Activated CD4-positive, alpha-beta T cell treated with anti-CD3 and anti-CD28 coated beads, Interleukin-2, Interleukin-4, amounts not matched to agents 100 ng/mL and 50 ng/mL, durations not matched to agents 16 hours and 8 hours (primary cell): ENCODE measurements at places on chromosomes 12 and 14.
A peak's percentile ranks its signal among the peaks of the same experiment; 100 is the strongest.

- peak; percentile 90 for DNase-seq
Measured at GRCh38 chr14:24692382-24693352, 58.7 kb upstream of the GZMB start.

- no peak for DNase-seq
Measured at GRCh38 chr12:94254270-94254669, 105.9 kb downstream of the PLXNC1 start.

GRCh38 chr12:39824505-39825212 lies 205.1 kb upstream of the ABCD2 start:
- no peak for DNase-seq

GRCh38 chr14:83217492-83217891 lies 1683.8 kb upstream of the SEL1L start:
- DNase-seq: no peak

GRCh38 chr14:32564596-32564995 lies 235.5 kb downstream of the AKAP6 start:
- peak; percentile 15 for DNase-seq

- peak; percentile 98 for DNase-seq
Measured at GRCh38 chr14:103385152-103385928, at the start of gene MARK3. Gene MARK3, plus strand, starts transcription at chr14:103385415. Its CDS starts 615 bp downstream, at chr14:103386030.

DNA sequence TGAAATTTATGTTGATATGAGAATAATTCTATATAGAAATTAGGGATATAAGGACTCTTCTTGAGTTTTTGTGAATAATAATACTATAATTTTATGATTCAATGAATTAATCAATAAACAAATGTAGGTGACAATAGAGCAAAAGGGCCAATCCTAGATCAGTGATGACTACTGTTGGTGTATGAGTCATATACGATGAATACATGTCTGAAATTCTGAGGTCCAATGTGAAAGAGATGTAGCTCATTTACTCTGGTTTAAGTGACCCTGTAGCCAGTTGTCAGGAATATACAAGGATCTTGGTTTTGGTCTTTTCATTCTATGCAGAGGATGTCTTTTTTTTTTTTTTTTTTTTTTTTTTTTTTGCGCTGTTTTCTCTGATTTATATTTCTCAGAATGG lies 72.1 kb upstream of the RTL1 start:
- DNase-seq: no peak

DNA sequence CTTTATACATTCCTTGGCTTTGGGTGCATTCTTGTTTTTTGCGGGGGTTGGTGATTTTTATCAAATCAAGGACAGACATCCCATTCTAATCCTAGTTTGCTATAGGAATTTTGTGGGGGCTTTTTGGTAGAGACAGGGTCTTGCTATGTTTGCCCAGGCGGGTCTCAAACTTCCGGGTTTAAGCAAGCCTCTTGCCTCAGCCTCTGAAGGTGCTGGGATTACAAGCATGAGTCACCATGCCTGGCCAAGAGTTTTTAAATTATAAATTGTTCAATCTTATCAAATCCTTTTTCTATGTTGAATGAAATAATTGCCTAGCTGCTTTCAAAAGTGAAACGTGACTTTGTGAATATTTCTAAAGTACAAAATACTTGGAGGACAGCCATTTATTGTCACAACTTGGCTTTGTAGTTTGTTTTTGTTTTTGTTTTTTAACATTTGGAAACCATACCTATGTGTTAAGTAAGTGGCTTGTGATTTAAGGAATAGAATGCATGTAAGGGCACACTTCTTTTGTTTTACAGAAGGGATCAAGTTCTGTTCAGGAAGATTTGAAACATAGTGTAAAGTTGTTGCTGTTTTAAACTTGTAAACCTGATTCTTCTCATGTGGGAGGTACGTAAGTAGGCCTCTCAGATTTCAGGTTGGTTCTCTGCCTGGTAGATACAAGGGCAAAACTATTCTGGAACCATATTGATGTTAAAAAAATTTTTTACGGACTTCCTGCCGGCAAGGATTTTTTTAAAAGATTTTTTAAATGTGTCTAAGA lies 13.4 kb downstream of the MARK3 start:
- no peak for DNase-seq

DNA sequence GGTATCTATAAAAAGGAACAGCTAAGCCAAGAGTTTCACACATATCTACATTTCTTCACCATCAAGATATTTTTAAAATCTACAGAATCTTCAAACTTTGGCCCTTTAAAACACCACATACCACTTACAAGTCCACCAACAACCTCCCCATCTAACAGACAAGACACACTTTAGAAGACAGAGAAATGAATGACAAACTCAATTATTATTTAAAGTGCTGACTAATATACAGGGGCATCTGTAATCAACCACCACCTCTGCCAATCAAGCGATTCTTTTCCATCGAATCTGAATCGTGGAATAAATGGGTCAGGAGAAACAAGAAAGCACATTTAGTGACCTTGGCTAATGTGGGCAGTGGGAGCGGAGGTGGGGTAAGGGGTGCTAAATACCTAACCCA lies 7.7 kb downstream of the SETD3 start:
- no peak for DNase-seq

DNA sequence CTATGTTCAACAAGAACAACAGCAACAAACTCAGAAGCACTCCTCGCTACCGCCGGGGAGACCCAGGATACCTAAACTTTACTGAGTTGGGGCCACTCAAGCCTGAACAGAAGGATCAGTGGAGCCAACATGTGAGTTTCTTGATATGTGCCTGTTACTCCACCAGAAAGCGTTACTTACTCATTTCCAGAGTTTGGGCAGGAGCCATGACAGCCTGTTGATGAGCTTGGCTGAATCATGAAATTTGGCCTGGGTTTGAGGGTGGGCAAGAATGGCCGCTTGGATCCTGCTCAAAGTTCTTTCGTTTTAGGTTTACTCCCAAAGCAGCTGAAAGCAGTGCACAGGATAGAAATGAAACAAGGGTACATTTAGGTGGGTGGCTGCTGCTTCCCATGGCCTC lies 12.0 kb upstream of the GALNT6 start:
- DNase-seq: no peak

- no peak for DNase-seq
Measured at GRCh38 chr12:52956987-52957386, 8.1 kb downstream of the KRT18 start.

GRCh38 chr12:92955997-92956663 lies 27.0 kb upstream of the EEA1 start:
- DNase-seq: no peak

DNA sequence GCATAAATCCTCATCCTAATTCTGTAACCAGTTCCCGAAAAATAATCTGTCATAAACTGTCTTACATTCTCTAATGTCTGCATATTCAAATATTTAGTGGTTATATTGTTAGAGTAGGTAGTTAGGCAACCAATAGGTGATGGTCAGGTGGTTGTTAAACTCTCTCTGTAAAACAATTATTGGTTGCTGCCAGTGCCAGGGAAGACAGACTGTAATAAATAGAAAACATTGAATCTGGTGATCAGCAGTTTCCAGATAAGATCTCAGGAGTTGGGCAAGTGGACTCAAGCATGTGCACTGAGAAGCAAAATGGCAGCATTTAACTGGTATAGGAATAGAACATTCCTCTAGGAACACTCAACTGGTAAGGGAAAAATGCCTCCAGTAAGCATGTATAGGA lies 325.5 kb downstream of the ACSS3 start:
- no peak for DNase-seq

DNA sequence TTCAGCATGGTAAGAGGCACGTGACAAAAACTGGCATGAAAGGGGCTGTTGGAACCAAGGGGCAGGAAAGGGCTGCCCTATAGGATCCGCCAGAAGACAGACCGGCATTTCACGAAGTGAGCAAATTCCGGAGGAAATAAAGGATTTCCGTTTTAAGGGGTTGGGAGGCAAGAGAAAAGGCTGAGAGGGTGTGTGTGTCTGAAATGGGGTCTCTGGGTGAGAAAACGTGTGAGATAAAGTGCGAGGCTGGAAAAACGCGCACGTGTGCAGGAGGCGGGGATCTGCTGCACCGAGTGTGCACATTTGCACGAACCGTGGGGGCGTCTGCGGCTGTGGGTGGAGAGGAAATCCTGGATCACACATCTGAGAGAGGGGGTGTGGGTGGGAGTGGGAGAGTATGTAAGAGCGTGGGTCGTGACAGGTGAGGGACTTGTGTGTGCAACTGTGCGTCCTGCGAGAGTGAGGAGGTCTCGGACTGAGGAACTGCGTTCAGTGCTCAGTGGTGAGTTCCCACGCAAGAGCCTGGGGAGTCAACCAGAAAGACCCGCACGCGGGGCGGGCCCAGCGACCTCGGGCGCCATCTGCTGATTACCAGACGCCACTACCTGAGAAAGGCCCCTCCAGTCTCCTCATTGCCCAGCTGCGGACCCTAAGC lies 37.0 kb upstream of the P2RX7 start:
- DNase-seq: peak; percentile 79

DNA sequence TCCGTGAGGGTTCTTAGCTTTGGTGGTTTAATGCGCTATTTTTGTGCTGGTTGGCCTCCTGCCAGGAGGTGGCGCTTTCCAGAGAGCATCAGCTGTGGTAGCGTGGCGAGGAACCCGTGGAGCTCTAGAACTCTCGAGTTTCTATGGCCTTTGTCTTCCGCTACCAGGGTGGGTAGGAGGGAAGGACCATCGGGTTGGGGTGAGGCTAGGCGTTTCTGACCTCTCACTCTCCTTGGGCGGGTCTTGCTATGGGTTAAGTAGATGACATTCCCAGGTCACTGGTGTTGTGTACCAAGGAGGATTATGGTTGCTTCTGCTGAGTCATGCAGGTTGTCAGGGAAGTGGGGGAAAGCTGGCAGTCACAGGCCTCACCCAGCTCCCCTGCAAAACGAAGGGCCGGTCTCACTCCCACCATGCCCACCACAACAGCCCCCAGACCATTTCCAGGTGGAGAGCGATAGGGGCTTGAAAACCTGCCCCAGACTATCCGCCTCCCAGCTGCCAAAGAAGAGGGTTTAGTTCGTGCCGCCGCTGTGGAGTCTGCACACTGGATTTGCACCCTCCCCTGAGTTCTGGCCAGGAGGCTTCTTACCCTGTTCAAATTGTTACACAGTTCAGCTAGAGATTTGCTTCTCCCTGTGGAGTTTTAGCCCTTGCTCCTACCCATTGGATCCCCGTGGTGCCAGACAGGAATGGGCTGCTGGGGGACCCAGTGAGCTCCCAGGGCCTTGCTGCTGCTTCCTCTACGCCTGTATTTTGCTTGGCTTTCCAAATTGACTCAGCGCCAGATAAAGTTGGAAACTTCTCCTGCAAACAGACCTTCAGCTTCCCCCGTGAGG lies 21.9 kb downstream of the RNFT2 start:
- peak; percentile 42 for DNase-seq

GRCh38 chr12:28065889-28066630 lies 93.5 kb upstream of the PTHLH start:
- peak; percentile 50 for DNase-seq

- DNase-seq: no peak
Measured at GRCh38 chr14:85960756-85961155, 430.8 kb downstream of the FLRT2 start.

DNA sequence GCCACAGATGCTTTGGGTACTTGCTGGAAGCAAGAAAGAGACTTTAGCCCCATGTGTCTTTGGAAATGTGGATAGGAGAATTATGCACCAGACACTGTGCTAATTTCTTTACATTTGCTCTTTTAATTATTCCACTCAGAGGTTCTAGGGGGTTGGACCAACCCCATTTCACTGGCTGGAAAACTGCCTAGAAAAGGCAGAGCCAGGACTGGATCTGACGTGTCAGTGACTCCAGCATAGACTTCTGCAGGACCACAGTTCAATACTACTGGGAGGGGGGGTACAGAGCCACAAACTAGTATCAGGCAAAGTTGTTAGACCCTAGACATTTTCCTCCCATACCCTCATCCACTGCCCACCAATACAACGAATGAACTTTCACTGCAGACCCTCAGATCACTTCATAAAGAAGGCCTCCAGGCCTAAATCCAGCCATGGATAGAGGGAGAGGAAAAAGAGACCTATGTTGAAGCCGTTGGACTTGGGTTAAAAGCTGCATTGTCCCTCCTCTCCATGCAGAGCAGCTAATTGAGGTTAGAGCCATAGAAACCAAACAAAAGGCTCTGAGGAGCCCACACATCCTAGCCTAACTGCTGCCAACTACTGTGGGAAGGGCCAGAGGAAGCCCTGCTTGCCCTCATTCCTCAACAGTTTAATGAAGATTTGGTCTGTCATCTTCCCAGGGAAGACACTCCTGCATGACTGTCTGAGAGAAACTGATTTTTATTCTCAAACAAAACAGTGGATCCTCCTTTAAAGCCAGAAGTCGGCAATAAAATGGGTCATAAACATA lies 68.7 kb downstream of the STON2 start:
- no peak for DNase-seq

DNA sequence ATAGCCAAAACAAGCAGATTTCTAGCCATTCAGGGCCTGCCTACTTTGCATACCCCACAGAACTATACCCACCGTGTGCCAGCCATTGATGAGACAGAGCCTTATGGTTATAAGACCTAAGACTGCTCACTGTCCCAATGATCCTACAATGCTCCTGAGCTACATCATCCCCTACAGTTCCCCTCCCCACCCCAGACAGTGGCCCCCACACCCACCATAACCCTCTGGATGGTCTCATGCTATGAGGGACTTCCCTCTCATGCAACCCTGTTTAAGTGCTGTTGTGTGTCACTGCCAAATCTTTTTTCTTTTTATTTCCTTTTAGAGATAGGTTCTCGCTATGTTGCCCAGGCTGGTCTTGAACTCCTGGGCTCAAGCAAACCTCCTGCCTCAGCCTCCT lies 75.9 kb downstream of the CHST11 start:
- no peak for DNase-seq

GRCh38 chr12:6337958-6338433 lies 3.9 kb downstream of the TNFRSF1A start:
- no peak for DNase-seq

DNA sequence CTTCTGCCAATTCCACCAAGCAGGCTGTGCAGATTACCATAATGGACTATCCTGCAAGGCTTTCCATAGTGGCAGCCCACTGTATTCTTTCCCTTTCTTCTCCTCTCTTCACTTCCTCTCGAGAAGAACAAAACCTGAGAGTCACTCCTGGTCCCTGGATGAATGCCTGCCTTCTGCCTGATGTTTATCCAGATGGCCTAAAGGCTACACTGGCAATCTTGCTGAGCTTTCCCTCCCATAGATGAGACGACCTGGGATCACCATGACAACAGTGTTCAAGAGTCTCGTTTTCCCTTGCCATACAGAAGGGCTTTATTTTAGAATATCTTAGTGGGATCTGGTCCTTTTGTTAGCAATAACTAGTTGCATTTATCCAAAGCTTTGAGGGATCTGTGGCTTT lies 142.3 kb downstream of the RTN1 start:
- no peak for DNase-seq

- no peak for DNase-seq
Measured at GRCh38 chr12:128753438-128753837, 70.3 kb downstream of the SLC15A4 start.
